ENCODE measurements at places on chromosomes 12 and 14.
A peak's percentile ranks its signal among the peaks of the same experiment; 100 is the strongest.

DNA sequence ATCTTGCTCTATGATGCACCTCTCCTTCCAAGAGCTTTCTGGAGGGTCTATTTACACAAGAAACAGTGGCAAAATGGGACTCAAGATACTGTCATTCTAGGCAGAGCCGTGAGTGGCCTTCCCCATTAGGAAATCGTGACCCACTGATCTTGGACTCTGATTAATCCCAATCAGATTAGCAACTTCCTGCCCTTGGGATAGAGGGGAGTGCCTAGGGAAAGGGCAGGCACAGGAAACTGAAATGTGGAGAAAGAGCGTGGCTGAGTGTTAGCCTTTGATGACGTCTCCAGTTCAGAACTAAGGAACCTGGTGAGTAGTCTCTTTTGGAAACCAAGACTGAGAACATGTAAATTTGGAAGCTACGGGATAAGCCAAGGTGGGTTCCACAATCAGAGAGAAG lies 76.1 kb downstream of the NUAK1 start:
- no peak for DNase-seq

DNA sequence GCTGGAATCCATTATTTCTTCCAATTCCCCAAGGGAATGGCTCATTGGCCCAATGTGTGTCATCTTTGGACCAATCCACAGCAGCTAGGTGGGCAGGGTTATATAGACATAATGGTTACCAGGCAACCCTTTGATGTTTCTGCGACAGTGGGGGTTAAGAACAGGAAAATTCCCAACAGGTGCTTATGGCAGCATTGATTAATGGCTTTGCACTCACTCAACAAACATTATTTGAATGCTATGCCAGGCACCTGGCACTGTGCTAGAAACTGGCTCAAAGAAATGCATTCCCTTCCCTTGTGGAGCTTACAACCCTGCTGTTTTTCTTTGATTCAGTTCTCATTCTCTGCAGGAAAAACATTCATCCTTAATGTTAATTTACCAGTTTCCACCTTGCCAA lies 1221.0 kb downstream of the AACS start:
- no peak for DNase-seq

DNA sequence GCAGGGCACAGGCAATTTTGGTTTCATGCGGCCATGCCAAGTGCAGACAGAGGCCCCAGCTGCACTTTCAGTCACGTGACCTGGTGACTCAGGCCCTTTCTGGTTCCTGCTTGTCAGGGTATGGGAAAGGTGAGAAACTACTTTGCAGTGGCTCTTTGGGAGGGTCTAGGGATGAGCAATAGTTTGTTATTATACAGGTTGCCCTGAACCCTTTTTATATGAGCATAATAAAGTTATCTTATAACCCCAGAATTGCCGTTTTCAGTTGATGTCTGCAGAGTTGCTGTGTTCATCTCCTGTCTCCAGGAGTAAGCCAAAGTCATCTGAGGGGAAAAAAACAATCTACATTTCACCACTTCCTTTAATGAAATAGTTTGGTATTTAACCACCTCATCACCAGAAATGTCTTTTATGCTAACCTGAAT lies 30.9 kb upstream of the EMP1 start:
- peak; percentile 79 for DNase-seq

GRCh38 chr14:89221109-89221810 lies 195.8 kb downstream of the FOXN3 start:
- DNase-seq, result no peak

DNA sequence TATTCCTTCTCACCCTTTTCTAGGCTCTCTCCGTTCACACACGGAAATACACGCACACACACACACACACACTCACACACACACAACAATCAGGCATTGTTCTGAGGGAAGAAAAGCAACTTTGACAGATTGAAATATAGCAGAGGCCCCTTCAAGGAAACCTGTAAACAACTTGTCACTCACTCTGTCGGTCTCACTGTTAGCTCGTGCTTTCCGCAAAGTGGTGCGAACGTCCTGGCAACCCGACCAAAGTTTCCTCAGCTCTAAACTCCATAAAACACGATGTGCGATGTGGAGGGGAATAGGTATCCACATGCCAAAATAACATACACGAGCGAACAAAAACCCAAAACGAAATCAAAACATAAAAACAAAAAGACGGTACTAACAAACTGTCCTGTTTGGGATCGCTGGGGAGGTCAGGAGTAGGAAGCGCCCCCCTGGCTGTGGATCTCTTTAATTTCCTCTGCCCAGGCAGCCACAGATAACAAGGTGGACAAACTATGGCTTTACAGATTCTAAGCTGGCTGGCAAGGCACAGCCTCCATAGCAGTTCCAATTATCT lies 822 bp upstream of the SOX5 start:
- no peak for DNase-seq

DNA sequence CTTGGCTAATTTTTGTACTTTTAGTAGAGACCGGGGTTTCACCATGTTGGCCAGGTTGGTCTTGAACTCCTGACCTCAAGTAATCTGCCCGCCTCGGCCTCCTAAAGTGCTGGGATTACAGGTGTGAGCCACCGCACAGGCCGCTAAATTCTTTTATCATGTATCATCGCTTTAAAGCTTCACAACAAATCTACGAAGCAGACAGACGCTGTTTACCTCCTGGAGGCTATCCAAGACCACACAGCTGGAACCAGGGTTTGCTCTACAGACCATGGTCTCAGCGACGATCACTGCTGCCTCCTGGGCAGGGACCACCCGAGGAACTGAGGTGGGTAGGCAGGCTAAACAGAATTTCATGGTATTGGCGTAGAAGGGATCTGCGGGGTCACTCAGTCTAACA lies 27.2 kb downstream of the KRT80 start:
- DNase-seq, result no peak

GRCh38 chr14:93084866-93085857 lies 30.6 kb downstream of the ITPK1 start:
- DNase-seq, result no peak

GRCh38 chr14:97390096-97390724 lies 593.0 kb downstream of the VRK1 start:
- DNase-seq, result no peak

DNA sequence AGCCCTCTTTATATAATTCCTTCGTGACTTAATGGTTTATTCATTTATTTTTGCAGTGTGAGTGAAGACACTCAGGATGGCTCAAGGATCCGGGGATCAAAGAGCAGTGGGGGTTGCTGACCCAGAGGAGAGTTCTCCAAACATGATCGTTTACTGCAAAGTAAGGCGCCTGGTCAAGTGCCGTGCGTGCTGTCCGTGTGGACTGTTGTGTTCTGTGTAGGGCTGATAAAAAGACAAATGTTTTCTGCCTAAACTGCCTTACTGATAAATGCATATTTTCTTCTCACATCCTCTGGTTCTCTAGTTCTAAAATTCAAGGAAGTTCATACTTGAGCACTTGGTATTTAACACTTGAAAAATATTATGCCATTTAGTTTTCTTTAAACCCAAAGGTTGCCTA lies 32.5 kb downstream of the RGS6 start:
- DNase-seq, result no peak

DNA sequence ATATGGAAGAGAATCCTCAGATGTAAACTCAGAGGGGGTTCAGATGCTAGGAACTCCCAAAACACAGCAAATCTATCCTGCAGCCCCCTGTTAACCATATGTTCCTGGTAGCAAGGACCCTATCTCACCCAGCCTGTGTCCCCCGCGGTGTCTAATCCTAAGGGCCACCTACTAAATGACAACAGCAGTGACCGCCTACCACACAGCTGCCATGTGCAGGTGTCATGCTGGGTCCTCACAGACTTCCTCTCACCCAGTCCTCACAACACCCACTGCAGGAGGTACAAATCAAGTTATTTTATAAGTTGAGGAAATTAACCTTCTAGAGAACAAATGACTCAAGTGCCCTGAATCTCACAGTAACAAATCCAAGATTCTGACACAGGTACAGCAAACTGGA lies 73.9 kb downstream of the ITPK1 start:
- no peak for DNase-seq

GRCh38 chr14:71492346-71492745 lies 439.9 kb upstream of the RGS6 start:
- no peak for DNase-seq

- DNase-seq, result peak; percentile 80
These were observed 75.2 kb downstream of the PITPNM2 start for GRCh38 chr12:123075646-123076171.

DNA sequence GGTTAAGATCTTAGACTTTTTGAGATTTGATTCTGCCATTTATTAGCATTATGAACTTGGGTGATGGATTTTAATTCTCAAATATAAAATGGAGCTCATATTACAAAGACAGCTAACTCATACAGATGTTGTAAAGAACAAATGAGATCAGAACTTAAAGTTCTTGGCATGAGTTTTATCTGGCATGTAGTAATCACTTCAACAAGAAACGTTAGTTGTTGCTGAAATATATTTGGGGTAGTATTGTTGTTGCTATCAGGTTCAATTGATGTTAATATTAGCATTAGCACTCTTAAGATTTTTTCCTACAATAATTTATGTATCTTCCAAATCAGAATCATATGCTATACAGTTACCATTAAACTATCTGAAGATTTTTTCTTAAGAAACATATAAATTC lies 71.0 kb downstream of the SLC6A15 start:
- DNase-seq, result no peak

DNA sequence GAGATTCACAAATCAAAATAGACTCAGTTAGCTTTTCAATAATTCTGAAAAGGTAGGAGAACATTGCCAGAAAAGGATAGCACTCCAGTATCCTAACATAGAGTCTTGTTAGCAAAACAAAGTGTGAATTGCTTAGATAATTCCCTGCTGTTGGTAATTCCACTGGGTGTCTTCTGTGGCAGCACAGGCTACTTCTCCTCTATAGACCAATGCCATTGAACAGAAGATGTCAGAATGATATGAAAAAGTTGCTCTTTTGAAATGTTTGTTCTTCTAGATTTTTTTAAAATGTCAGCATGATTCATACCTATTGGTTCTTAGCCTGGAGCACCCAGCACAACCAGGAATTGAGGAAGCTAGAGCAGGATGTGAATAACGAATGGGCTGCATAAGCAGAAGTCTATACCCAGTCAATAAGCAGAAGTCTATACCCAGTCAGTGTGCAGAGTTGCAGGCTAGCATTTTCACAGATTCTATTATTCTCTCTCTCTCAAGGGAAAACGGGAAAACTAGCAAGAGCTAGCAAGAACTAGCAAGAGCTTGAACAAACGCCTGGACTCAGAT lies 112.8 kb downstream of the SYT1 start:
- no peak for DNase-seq

DNA sequence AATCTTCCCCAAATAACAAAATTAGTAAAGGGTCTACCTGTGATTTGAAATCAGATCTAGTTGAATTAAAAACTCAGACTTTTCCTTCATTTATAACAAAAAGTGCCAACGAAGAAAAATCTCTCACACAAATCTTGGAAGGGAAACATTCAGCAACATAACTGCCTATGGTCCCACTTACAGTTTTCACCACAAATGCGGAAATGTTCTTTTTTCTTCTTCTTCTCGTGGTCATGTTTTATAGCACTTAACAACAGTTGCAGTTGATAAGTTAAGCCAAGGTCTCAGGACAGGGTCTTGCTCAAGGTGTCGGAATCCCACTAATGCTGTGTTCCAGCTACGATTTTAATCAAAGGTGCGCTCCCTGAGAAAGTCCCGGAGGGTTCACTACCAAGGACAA lies 10.1 kb downstream of the RNASE6 start:
- DNase-seq, result no peak

GRCh38 chr12:32134101-32134888 lies 27.6 kb downstream of the BICD1 start:
- peak; percentile 63 for DNase-seq

DNA sequence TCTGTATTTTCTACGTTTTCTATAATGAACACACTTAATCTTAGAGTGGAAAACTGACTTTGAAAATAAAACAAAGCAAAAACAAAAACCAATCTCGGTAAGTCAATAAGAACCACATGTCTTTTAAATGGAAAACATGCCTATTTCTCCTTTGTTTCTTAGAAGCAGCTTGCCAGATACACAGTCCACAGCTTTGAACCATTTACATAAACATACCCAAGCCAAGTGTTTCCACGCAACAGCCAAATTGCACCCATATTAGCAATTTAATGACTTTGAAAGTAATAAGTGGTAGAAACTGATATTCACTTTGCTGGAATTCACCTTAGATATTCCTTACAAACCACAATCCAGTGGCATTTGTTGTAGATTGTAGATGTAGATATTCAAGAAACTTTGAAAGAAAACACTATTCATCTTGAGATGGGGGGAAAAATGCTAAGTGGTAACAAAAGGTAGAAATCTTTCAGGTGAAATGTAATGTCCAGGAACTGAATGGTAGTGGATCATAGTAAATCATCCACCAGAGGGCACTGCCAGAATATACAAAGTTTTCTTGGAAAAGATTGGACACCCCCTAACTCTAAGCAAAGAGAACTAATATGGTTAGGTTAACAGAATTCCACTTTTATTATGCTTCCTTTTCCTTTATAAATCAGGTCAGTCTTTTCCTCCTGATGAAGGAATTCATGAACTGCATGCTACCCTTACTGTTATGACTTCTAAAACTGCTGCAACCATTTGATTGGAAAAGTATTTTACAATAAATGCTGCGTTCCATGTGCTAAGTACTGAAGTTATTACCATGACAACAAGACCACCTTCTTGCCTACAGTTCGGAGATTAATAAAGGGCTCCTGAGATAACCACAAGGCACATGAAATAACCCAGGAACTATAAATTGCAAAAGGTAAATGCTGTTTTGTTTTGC lies 69.8 kb downstream of the RERG start:
- DNase-seq, result no peak

- no peak for DNase-seq
These were observed 31.1 kb upstream of the CPM start for GRCh38 chr12:68963856-68964745.

GRCh38 chr12:107788281-107788680 lies 13.8 kb downstream of the ASCL4 start:
- DNase-seq, result no peak

DNA sequence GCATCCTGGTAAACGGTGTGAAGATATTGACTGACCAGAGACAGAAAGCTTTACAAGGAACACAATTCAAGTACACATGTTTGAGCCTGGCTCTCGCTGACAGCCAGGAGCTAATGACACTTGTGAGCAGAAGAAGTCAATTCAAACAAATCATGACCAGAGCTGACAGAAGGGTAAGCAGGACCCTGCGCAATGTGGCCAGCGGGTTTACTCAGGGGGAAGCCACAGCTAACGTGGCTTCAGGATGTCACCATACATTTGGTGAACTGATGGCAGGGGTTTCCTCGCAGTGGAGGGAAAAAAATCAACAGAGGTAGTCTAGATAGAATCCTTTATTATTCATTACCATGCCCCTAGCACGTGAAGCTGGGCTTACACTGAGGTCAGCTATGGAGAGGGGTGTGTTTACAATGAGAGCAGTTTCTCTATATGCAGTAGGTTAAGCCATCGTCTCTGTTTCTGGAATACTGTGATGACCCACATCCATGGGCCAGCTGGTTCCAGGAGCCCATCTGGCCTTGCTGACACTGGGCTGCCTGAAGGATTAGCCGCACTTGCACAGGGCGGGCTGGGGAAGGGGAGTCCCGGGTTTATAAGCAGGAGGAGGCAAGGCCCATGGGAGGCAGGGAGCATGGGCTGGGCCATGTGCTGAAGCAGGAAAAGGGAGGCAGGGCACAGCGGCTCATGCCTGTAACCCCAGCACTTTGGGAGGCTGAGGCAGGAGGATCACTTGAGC lies 198.2 kb upstream of the PRMT8 start:
- no peak for DNase-seq

- DNase-seq, result no peak
These were observed 65.9 kb downstream of the RFX4 start for GRCh38 chr12:106648736-106649135.

All from activated CD4-positive, alpha-beta T cell treated with anti-CD3 and anti-CD28 coated beads, Interleukin-2, amount 50 U/mL, for 24 hours (primary cell).